Stimulated activated naive CD4-positive, alpha-beta T cell (primary cell): ENCODE measurements at places on chromosomes 4 and X.

GRCh38 chr4:89915937-89916336, 21.3 kb downstream of the MMRN1 start:
- DNase-seq: no peak

DNA sequence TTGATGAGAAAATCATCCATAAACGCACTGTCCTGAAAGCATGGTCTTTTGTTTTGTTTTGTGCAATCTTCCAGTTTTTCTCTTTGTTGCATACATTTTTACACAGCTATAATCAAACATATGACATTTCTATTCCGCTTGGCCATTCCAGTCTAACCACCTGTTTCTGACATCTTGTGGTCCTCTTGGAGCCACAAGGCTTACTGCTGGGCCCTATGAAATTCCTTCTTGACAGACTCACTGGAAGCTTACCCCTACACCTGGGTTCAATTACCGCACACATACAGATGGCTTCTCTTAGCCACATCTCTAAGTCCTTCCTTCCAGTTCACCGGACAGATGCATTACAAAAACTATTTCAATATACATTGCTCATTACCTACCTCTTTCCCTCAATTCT, 72.4 kb downstream of the PAPSS1 start:
- DNase-seq: no peak

GRCh38 chrX:41705680-41706374, 17.1 kb downstream of the GPR34 start:
- no peak for DNase-seq

DNA sequence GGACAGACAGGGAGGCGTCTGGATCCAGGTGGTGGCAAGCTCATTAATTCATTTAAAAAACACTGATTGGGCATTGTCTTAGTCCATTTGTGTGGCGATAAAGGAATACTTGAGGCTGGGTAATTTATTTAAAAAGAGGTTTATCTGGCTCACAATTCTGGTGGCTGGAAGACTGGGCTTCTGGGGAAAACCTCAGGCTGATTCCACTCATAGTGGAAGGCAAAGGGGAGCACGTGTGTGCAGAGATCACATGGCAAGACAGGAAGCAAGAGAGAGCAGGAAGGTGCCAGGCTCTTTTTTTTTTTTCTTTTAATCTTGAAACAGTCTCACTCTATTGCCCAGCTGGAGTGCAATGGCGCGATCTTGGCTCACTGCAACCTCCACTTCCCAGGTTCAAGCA, 100.2 kb upstream of the METTL14 start:
- no peak for DNase-seq

- no peak for DNase-seq
These were observed 125.6 kb downstream of the PTTG2 start for GRCh38 chr4:38085751-38086150.

- DNase-seq: no peak
These were observed 8.3 kb downstream of the RPS4X start for GRCh38 chrX:72268597-72269365.
